Activated CD4-positive, alpha-beta T cell treated with anti-CD3 and anti-CD28 coated beads for 4 hours (primary cell): ENCODE measurements at places on chromosomes 7 and 10.

GRCh38 chr10:11163780-11164550, 146.3 kb downstream of the CELF2 start:
- no peak for DNase-seq

DNA sequence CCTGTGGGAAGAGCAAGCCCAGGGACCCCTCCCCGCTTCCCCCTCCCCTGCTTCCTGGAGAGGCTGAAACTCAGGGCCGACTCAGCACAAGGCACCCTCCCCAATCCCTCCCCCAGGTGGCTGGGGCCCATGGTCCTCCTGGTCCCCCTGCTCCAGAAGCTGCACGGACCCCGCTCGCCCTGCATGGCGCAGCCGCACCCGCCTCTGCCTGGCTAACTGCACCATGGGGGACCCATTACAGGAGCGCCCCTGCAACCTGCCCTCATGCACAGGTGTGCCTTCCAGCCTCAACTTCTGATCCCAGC, 19.7 kb upstream of the ZNF862 start:
- no peak for DNase-seq

GRCh38 chr7:46990761-46991160, 591.1 kb downstream of the TNS3 start:
- DNase-seq: no peak

DNA sequence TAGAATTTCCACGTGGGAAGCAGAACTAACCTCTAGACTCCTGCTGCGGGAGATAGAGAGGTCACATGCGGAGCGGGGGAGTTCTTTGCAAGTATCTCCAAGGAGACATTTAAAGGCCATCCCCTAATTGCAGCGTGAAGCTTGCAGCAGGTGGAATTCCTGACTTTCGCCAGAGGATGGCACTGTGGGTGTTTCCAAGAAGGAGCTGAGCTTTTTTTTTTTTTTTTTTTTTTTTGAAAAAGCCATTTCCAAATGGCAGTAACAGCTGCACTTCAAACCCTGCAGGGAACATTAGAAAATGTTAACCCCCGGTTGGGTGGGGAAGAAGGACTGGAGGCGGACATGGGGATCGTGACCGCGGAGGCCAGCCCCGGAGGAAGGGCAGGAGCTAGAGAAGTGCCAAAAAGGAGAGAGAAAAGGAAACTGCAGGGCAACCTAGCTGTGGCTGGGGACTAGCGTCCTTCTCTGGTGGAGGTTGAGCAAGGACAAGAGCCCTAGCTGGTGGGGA, 487.7 kb downstream of the TYW1 start:
- DNase-seq: no peak
